ENCODE measurements at places on chromosomes 1 and 21.
A peak's percentile ranks its signal among the peaks of the same experiment; 100 is the strongest.

DNA sequence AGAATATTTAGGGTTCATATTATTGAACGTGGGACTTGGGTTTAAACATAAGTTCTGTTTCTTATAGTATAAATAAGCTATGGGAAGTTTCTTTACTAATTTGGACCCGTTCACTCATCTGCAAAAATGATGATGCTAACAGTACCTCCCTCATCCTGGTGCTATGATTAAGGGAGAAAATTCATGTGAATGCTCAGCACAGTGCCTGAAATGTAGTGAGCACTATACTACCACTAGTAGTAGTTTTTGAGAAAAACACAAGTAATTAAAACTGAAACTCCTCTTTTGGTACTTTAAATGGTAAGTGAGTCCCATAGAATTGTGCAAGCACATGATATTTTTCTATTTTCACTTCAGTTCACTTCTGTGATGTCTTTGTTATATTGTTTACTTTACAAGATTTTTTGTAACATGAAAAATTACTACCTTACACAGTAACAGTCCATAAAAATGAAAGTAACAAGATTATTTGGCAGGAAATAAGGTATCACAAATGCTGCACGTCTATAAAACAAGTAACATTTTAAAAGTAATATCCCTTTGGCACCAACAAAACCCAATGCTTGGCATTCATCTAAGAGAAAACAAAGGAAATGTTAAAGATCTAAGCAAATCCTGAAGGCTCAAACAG is 11.3 kb upstream of the PTPRC start:
- no peak for DNase-seq

- no peak for DNase-seq
Measured at GRCh38 chr21:44477131-44477530, 21.8 kb downstream of the LRRC3 start.

DNA sequence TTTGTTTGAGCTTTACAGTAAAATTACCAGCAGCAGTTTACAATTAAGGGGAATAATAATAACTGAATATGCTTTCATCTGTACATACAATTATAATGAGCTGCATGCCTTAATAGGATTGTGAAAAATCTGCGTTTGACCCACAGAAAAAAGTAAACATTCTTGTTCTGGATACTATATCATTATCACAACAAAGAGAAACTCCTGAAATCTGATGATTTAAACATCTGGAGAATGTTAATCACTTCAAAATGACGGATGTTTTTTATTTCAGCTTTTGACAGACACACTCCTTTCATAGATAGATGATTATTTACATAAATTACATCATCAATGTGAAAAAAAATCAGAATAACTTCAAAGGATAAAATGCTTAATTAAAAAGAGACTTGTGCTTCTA is 58.5 kb downstream of the TYW3 start:
- no peak for DNase-seq

DNA sequence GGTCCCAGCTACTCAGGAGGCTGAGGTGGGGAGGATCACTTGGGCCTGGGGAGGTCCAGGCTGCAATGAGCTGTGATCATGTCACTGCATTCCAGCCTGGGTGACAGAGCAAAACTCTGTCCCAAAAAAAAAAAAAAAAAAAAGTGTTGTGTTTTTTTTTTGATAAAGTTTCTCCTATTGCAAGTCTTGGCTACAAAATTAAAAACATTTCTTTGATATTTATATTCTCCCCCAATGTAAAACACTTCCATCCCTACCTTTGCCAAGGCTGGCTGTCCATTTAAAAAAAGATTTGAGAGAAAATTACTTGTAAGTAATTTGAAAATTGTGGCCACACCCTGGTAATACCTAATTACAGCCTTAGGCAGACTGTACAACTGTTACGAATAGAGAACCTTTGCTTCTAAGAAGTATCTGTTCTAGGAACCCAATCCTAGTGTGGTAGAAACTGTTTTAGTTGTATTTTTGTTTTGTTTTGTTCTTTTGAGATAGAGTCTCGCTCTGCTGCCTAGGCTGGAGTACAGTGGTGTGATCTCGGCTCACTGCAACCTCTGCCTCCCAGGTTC is 11.2 kb downstream of the ZNF436 start:
- DNase-seq: no peak

- DNase-seq: no peak
Measured at GRCh38 chr1:31306278-31306677, 9.4 kb downstream of the ZCCHC17 start.

DNA sequence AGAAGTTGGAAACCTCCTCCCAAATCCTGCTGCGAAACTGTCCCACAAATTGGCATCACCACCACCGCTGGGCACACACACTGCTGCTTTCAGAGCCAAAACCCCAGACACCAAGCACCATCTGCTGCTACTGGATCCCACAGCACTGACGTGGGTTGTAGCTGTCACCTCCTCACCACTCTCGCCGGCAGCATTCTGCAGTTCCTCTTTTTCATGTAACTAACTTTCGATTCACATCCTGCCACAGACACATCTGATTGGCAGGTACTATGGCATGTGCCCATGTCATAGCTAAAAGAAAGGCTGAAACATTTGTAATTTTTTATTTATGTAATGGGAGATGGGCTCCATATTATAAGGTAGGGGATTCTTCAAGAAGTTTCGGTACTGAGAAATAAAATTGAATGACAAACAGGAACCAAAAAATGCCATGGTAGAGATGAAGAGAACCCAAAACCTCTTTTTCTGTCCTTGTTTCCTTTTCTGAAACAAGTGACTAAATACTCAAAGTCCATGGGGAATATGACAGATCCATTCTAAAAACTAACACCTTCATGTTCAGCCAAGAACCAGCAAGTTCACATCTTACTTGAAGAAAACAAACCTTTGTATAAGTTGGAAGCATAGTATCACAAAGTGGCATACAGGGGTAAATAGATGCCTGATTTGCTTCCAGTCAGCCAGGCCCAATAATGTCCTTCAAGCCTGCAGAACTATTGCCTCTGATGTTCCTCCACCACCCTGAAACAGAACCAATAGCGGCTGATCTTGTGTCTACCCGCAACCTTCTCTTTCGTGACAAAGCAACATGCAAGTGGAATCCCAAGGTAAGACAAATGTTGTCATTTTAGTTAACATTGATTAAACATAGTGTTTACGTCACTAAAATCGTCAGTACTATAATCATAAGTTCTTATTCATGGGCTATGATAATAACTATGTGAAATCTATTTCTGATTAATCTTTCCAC is 26.6 kb upstream of the RGS13 start:
- no peak for DNase-seq

DNA sequence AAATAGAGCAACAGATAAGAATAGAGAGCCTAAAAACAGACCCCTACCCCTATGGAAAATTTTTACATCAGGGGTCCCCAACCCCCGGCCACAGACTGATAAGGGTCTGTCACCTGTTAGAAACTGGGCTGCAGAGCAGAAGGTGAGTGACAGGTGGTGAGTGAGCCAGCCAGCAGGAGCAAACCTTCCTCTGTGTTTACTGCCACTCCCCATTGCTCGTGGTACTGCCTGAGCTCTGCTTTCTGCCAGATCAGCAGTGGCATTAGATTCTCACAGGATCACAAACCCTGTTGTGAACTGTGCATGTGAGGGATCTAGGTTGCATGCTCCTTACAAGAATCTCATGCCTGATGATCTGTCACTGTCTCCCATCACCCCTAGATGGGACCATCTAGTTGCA is 174.1 kb downstream of the FOXD2 start:
- DNase-seq: no peak

- peak; percentile 2 for DNase-seq
Measured at GRCh38 chr1:19179597-19180264, 30.3 kb downstream of the UBR4 start.

DNA sequence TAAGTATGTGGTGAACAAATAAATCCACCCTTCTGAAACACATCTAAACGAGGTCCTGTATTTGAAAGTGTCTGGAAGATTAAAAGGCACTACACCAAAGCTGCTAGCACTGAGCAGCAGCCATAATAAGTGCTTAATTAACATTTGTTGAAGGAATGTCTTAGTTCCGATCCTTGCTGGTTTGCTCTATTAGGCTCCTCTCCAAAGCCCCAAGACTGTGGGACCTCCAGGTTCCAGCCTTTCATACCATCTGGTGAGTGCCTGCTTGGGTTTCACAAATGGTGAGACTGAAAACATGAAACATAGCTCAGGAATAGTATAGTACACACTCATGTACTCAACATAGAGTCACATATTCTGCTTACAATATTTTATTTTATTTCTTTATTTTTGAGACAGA is 640 bp upstream of the CYP2J2 start:
- no peak for DNase-seq

DNA sequence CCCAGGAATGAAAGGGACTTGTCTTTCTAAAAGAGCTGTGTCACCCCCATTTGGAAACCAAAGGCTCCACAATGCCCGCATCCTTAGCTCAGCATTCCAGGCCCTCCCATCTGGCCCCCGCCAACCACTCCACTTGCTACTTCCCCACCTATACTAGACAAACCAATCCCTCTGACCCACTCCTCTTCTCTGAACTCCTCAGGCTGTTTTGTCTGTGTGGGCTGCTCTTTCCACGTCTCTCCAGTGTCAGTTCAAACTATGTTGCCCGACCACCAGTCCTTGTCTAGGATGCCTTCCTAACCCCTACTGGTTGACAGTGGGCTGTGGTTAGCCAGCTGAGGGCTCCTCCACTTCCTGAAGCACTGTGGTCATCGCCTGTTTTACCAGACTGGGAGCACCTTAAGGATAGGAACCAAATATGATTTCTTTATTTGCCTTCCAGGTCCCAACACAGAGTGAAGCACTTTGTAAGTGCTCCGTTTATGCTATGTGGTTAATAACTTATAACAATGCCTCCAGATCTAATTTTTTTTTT is 8.1 kb upstream of the COA7 start:
- no peak for DNase-seq

DNA sequence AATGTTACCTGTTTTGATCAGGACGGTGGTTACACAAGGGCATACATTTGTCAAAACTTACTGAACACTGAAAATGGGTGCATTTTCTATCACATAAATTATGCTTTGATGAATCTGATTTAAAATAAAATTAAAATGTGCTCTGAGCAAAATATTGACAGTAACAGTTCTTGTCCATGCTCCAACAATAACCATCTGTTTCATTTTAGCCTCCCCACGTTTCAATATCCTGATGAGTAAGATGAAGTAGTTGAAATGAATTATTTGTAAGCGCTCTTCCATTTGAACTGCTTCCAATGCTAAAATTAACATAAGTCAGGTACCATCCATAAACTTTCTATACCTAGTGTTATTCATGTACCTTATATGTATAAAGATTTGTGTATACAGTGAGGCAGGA is 365.4 kb downstream of the LTN1 start:
- DNase-seq: no peak

DNA sequence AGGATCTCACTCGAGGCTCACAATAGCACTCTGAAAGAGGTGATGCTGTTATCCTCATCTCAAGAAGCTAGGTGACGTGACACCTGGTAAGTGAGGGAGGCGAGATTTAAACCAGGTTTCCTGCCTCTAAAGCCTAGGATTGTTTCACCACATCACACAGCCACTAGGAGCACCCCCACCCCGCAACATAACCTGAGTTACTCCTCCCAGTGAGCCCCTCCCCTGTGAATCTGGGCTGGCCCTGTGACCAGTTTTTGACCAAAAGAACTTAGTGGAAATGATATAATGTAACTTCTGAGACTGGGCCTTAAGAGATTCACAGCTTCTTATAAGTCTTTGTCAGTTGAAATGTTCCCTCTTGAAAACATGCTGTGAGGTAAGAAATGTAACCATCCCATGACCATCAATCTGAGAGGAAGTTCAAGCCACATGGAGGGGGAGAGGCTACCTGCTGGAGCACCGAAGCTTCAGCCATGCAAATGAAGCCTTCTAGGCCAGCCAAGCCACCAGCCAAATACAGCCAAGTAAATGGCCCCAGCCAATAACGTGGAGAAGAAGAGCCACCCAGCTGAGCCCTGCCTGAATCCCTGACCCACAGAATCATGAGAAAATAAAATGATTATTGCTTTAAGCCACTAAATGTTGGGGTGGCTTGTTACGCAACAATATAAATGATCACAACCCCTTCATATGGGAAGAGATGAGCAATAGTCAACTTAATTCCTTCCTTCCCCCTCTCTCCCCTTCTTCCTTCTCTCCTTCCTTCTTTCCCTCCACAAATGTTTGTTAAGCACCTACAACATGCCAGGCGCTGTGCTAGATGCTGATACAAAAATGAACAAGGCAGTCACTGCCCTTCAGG is 61.0 kb upstream of the FAM20B start:
- no peak for DNase-seq

DNA sequence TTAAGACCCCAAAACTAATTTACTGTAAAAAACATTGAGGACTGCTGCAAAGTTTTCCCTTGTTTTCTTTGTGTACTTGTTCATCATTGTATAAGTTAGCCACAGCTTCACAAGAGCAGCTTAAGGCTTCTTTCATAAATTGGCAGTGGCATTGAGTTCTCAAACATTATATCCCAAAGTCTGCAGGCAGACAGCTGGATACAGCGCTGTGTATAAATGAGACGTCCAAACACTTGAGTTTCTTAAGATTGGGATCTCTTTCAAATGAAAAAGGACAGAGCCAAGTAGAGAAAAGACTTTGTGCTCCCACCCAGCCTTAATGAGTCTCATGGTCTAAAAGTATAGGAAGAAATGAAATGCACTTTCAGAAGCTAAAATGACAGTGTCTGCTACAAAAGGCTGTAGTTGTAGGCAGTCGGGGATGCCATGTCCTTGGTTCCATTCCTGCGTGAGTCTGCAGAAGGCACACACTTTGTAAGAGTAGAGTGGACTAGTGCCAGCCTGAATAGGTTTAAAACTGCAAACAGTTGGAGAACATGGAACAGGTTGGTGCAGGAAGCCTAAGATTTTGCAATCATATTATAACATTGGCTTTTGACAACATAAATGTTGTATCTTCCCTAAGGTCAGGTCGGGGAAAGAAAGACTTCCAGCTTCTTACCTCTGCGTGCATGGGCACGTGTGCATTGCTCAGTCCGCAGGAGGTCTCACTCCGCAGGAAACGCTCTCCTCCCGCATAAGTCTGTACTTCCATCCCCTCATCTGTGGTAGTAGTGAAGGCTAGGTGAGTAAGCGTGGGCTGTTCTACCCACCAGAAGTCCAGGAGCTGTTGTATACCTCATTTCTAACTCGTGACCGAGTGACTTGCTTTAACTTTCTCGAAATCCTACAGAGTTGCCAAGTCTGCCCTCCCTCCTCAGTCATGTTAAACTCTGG is 94.4 kb downstream of the CD247 start:
- DNase-seq: no peak

DNA sequence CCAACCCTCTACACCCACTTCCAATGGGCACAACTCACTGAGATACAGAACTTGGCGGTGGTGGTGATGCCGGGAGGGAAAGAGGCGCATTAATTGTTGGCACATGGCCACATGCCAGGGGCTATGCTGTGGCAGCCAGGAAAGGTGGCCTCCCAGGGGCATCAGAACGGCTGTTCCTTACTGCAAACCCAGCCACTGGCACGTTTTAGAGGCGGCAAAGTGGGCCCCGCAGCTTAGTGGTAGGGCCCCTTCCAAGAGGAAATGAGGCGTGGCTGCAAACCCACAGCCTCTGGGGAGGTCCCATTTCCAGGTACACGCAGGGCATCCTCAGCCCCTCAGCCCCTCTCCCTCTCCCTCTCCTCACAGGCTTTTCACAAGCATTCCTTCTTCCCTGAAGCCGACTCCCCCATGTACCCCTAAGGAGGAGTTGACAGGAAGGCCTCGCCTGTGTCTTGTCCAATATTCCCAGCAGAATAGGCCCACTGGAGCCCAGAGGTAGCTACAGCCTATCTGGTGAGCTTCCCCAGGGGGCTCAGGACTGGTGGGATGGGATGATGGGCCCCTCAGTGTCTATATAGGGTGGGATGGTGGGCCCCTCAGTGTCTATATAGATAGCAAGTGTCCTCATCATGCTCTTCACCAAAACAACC is 166.2 kb downstream of the CLIC6 start:
- DNase-seq: no peak

- no peak for DNase-seq
Measured at GRCh38 chr1:55444667-55445066, 229.5 kb upstream of the USP24 start.

Measured in NCI-H1930 (cell line).